T follicular helper cell (primary cell): ENCODE measurements at places on chromosomes 5 and 9.

DNA sequence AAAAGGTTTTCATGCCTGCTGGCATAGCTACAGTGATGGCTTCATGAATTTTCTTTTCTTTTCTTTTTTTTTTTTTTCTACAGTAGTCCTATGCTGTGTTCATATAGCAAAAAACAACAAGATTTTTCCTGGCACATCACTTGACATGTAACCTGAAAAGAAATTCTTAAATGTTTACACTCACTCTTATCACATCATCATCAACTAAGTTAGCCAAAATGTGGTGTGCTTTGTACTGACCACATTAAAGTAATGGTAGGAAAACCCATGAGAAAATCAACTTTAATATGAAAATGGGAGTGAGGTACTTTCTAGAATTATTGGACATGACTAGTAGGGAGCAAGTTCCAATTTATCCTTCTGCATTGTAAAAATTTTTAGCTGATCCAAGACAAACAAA is 146.7 kb downstream of the SSBP2 start:
- DNase-seq = no peak

GRCh38 chr5:80755626-80756025 is 100.8 kb upstream of the DHFR start:
- DNase-seq = no peak

GRCh38 chr9:124441291-124441690 is 9.0 kb upstream of the ADGRD2 start:
- DNase-seq = no peak

DNA sequence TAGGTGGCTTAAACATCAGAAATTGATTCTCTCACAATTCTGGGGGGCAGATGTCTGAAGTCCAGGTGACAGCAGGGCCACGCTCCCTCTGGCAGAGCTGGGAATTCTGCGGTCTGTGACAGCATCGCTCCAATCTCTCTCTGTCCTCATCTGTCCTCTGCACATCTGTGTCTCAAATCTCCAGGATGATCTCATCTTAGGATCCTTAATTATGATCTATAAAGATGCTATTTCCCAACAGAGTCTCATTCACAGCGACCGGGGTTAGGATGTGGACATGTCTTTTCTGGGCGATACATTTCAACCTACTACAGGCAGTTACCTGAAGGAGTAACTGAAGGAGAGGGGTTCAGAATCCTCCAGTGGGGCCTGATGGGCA is 31.4 kb downstream of the ANKRD33B start:
- no peak for DNase-seq

- no peak for DNase-seq
Observed at GRCh38 chr9:135090081-135090480, 2.6 kb downstream of the OLFM1 start.

DNA sequence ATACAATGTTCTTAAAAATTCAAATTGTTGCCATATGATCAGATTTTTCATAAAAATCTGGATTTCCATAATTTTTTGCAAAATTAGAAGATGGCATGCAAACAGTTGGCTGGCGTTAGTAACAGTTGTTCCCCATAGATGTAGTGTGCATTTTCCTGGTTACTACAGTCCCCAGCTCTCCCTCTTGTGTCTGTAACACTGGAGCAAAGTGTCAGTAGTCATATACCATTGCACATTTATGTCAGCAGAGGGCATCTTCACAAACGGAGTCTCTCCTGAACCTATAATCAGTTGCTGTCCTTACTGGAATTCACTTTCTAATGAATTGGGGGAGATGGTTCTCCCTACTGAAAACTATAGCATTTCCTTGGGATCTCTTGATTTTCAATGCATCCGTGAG is 44.7 kb upstream of the DMAC1 start:
- DNase-seq = no peak
